ENCODE measurements at places on chromosomes 11 and 22. TPM values are rescaled to one million over a fixed set of nuclear protein-coding genes. Genes with fewer than 3 reads are reported as not detected.

CASP1 gene
- total RNA-seq: 158 TPM

DNA sequence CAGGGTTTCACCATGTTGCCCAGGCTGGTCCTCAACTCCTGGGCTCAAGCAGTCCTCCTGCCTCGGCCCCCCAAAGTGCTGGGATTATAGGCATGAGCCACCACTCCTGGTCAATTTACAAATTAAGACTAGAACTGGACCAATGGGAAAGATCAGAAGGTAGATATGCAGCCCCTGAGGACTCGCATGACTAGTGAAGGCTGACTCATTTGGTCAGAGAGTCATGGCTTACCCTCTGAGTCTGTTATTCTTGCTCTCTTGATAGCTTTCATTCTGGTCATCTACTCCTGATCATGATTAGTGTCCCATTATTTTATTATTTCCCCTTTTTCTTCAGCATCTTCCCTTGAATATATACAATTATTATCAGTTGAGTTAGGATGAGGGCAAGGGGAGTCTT, 2.7 kb upstream of the LDHAL6A start:
- no peak overlapping the region for H3K4me3 ChIP-seq
- no peaks in the 10 kb centered on the region for H3K4me1 ChIP-seq
- H3K36me3 ChIP-seq: no peaks in the 10 kb centered on the region
- DNase-seq: no peak
- no peak overlapping the region for H3K27ac ChIP-seq

SLC22A25 gene
- total RNA-seq: not detected

CCDC34 gene
- 4.5 TPM for total RNA-seq

DNA sequence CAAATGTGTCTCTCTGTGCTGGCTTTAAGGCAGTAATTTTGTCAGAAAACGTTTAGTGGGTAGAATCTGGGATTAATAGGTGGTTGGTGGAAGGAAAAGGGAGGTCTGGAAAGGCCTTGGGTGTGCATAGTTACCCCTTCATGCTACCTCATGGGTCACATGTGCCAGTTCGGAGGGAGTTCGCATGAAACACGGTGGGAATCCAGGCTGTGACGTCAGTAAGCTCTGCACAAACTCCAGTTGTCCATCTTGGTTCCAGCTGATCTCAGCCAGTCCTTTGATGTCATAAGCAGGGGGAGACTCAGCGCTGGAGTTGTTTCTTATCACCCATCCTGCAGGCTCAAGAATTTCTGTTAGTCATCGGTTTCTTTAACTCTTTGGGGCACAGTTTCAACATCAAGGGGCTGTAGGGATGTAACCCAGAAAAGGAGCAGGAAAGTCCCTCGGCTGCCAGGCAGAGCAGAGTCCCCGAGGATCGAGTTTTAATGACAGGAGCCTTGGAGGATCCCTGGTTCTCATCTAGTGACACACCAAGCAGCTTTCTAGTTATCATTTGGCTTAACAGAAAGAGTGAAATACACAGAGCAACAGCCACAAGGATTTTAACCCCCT, 28.9 kb downstream of the MOV10L1 start:
- H3K27ac ChIP-seq: no peak overlapping the region
- DNase-seq: no peak
- H3K27me3 ChIP-seq: peaks cover 3% of the 10 kb centered on the region
- H3K4me1 ChIP-seq: peaks cover 22% of the 10 kb centered on the region
- H3K36me3 ChIP-seq: no peaks in the 10 kb centered on the region
- H3K4me3 ChIP-seq: no peak overlapping the region

All from lower lobe of right lung (tissue), 2 donors.